Ureter (tissue), 1 donor: ENCODE measurements at places on chromosomes 11 and 22.
A peak's percentile ranks its signal among the peaks of the same experiment; 100 is the strongest.

- no peak for DNase-seq
Observed at GRCh38 chr22:50704510-50705218, 32.0 kb downstream of the SHANK3 start.

DNA sequence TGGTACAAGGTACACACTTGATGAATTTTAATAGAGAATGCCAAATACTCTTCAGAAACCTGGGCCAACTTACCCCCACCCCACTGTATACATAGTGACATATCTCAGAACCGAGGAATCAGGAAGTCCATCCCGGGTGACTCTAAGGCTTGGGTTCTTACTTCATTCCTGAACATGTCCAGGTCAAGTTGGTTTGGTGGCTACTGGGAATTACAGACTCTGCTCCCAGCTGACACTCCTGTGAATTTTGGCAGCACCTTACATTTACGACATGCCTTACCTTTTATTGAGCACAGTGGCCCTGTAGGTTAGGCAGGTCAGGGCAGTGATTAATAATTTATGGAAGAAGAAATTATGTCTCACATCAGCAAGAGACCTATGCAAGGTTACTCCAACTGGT is 70.1 kb upstream of the LDLRAD3 start:
- no peak for DNase-seq

DNA sequence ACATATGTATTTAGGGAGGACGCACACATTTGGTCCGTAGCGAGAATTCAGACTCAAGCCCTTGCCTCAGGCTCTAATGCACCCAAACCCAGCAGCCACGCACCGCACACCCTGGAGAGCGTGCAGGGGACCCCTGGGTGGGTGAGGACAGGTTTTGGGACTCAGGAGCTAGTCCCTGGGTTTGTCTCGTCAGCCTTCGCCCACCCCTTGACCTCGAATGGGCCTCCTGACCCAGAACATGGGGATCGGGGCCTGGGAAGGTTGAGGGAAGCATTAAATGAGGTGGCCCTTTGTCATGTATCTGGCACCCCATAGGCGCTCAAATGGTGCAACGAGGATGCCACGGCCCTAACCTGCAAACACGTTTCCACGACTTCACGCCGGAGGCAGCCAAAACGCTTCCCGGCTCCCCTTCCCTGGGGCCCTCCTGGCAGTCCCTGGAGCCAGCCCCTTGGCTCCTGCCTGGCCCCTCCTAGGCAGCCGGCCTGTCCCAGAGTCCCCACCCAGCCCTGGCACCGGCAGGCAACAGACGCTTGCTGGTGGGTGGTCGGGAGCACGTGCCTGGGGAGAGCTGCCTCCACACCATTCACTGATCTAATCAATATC is 5.5 kb upstream of the LINC01488 start:
- DNase-seq, result no peak

DNA sequence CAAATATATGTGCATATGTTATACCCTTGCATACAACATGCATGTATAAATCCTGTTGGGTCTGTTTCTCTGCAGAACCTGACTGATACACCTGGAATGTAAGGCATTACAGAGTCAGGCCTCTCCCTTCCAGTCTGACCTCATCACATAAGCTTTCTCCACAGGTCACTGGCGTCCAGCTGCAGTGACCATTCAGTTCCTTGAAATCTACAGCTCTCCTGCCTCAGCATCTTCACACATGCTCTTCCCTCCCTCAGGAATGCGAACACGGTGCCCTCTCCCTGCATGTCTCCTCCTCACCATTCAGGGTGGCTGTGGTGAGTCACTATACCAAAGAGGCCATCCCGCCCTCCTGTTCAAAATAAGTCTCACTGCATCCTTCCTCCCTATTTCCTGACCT is 657.8 kb upstream of the B3GAT1 start:
- DNase-seq, result no peak

GRCh38 chr11:64713016-64713707 is 9.8 kb downstream of the NRXN2 start:
- DNase-seq, result no peak

DNA sequence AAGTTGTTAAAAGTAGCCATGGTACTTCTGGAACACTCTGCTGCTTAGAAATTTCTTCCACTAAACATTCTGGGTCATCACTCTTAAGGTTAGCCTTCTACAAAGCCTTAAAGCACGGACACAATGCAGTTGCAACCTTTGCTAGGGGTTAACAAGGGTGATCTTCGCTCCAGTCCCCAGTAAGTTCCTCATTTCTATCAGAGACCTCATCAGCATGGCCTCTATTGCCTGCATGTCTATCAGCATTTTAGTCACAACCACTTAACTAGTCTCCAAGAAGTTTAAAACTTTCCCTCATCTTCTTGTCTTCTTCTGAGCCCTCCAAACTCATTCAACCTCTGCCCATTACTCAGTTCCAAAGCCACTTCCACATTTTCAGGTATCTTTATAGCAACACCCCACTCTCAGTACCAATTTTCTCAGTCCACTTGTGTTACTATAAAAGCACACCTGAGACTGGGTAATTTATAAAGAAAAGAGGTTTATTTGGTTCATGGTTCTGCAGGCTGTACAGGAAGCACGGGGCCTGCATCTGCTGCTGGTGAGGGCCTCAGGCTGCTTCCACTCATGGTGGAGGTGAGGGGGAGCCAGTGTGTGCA is 48.7 kb upstream of the TH start:
- no peak for DNase-seq

- no peak for DNase-seq
Observed at GRCh38 chr11:67422891-67423290, 5.4 kb upstream of the RPS6KB2 start.

DNA sequence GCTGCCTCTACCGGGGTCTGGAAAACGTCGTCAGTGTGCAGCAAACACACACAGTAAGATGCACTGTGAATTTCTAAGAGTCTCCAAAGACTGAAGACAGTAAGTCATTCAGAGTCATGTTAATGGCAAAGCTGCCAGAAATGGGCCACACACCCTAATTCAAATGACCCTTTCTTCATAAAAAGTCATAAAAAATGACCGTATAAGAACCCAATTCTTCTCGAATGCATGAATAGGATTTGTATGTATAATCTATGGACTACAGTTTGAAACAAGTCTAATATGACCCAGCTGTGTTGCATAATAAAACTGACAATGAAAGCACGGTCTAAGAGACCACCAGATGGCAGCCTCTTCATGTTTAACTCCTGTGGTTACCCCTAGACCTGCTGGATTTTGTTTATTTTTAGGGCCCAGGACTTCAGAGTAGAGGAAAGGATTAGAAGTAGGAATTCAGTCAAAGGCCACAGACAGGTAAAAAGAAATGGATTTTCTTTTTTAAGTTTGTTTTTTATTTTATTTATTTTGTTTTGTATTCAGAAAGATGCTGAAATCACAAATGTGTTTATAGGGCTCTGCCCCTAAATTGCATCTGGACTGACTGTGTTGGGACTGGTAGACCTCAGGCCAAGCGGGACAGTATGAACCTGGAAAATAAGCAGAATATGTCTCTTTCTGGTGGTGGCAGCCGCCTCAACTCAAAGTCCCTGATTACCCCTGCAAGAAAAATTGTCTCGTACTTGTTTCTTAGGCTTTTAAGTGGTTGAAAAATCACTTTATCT is 32.1 kb upstream of the SLC5A12 start:
- peak; percentile 44 for DNase-seq

GRCh38 chr11:69825037-69825834 is 6.0 kb upstream of the FGF3 start:
- DNase-seq, result no peak

GRCh38 chr11:16777613-16777975 is 39.1 kb downstream of the C11orf58 start:
- DNase-seq, result no peak

GRCh38 chr11:94583213-94583865 is 16.2 kb downstream of the PIWIL4 start:
- no peak for DNase-seq

DNA sequence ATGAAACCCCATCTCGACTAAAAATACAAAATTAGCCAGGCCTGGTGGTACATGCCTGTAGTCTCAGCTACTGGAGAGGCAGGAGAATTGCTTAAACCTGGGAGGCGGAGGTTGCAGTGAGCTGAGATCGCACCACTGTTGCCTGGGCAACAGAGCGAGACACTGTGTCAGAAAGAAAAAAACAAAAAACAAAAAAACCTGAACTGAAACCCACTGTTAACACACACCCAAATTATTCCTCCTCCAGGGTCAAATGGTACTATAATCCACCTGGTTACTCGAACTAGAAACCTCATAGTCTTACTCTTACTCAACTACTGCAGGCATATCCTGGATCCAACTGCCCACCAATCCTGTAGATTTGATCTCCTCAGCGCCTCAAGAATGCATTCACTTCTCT is 35.5 kb downstream of the USP28 start:
- DNase-seq, result no peak

GRCh38 chr11:46003572-46003971 is 81.1 kb downstream of the LARGE2 start:
- DNase-seq, result no peak

DNA sequence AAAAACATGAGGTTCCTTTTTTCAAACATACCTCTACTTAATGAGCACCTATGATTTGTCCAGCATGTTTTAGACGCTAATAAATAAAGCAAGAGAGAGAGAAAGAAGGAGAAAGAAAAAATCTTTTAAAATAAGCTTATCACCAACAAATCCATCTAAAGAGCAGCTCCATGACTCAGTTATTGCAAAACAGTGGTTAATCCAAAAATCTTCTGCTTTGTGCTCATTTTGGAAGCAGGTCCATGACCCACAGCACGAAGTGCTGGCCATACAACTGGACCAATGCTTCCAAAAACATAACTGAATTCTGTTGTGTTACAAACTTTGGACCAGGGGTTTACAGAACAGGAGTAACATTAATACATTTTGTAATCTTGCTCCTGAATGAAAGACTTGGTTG is 696.6 kb downstream of the KCNA4 start:
- no peak for DNase-seq

DNA sequence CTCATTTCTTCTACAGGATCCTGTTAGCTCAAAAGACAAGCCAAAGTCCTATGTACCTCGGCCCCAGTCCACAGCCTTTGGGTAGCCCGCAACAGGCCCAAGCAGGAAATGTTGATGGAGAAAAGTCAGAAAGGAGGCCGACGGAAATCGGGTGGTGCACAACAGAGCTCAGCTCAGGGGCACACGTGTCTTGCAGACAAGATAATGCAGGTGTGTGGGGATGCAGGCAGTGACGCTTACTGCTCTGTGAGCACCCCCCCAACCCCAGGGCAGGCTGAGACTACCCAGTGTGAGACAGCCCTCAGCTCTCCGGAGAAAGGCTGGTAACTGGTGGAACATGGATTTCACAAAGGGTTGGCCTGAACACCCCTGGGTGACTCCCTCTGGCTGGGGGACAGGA is 4.3 kb upstream of the PDE2A start:
- DNase-seq, result no peak

- DNase-seq, result no peak
Observed at GRCh38 chr11:8242499-8243280, 21.0 kb downstream of the LMO1 start.

DNA sequence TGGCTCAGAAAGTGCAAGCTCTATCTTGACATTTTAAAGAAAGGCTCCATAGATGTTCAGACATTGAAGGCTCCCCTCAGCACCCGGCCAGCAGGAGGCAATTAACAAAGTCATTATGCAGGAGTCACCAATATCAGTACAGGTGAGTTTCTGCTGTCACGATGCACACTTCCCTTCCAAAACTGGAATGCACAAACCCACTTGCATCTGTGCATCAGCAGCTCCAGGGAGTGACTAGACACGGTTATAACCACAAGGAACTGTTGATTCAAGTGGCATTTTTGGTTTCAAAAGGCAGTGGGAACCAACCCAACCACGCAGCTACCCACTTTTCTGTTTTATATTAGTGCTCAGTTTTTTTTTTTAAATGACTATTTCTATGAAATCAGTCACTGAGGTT is 293.9 kb upstream of the NARS2 start:
- no peak for DNase-seq

DNA sequence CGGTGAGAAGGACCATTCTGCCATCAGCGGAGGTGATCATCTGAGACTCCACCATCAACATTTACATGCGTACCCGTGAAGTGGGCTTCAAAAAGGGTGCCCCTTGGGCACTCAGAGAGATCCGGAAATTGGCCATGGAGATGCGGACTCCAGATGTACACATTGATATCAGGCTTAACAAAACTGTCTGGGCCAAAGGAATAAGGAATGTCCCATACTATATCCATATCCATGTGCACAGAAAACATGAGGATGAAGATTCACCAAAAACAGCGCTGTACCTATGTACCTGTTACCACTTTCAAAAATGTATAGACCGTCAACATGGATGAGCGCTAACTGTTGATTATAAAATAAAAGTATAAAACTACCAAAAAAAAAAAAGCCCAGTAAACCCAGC is 10.8 kb downstream of the HSPA8 start:
- DNase-seq, result no peak

DNA sequence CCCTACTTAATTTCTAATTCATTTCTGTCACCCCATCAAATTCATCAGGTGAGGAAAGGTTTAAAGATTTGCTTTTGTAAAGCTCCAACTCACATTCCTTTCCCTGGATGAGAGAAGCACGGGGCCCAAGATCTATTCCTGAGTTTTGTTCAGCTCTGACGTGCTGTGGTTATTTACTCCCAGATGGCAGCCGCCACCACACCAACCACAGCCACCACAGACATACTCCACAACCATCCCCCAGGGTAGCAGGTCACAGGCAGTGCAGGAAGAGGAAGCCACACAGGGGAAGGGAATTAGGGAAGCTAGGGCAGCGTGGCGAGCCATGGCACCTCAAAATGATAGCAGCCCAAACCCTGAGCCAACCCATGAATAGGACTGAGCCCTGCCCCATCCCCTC is 63.5 kb upstream of the CSNK2A3 start:
- DNase-seq, result no peak

DNA sequence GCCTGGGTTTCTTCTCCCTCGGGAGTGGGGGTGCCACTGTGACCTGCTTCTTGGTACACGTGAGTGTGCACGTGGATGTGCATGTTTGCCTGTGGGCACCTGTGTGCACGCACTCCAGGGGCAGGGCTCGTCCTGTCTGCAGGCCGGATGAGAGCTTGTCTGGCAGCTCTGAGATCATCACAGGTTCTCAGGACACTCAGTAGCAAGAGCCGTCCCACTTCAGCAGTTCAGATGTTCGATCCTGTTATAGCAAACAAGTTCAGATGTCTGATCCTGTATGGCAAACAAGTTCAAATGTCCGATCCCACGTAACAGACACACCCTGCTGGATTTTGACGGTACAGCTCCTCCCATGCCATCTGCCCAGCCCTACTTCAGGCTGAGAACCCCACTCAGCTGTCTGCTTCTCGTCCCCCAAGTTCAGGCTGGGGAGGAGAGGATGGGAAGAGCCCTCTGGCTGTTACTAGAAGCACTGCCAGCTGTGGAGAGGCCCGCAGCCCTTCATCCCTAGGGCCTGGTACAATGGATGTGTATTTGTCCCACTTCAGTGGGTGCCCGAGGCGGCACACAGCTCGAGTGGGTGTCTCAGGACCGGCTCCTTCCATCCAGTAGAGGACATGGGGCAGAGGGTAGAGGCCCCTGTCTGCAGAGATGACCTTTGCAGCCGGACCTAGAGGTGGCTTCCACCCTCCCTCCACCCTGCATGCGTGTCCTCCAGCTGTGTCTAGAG is 1126.9 kb downstream of the BRD1 start:
- no peak for DNase-seq

- no peak for DNase-seq
Observed at GRCh38 chr11:65292890-65293289, 21.8 kb upstream of the CDC42EP2 start.

- no peak for DNase-seq
Observed at GRCh38 chr11:3109921-3110706, 52.9 kb upstream of the CARS1 start.
